Mammary microvascular endothelial cell (primary cell): ENCODE measurements at places on chromosomes 7 and 10. TPM values are rescaled to one million over a fixed set of nuclear protein-coding genes. Genes with fewer than 3 reads are reported as not detected.

ZNF248 gene
- total RNA-seq: 2.3 and 4.9 TPM in 2 replicates

HMX3 gene
- 0.10 TPM in 1 of 2 replicates, not detected in the other for total RNA-seq

DNAH11 gene
- 4.6 and 8.5 TPM in 2 replicates for total RNA-seq

ZKSCAN1 gene
- total RNA-seq: 11.3 and 13.6 TPM in 2 replicates

CCDC136 gene
- 0.07 and 0.79 TPM in 2 replicates for total RNA-seq

OR13A1 gene
- not detected in 2 replicates for total RNA-seq
